ENCODE measurements at places on chromosomes 4 and X.

DNA sequence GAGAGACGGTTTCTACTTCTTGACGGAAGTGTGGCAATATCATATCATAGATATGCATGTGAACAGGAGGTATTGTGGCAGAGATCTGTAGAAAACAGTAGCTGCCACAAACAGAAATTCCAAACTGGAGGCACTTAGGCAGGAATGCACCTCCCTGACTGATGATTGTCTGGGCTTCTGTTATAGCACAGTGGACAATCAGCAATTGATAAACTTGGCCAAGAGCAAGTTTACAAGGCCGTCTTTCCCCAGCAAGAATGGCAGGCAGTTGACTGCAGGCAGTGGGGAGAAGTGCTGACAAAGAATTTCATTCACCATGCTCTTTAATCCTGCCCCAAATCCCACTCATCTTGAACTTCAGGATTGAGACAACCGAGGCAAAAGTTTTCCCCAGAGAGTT is 114.4 kb upstream of the STOX2 start:
- DNase-seq: no peak

DNA sequence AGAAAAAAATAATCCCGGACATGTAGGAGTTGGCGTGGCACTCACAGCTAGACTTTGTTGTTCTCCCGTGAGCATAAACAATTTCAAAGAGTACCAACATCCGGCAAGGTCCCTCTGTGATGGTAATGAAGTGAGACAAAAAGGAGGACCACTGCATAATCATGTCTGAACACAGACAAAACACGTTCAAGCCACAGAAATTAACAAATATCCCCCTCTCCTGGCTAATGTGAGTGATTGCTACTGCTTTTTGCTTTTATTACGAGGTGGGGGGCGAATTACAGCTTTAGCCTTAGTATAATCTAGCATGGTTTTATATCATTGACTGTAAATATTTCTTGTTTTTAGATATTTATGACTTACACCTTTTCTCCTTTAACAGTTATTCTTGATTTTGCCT is 118.5 kb downstream of the PLS3 start:
- DNase-seq: peak; percentile 51

GRCh38 chr4:140635606-140636005 is 66.8 kb upstream of the UCP1 start:
- no peak for DNase-seq

- no peak for DNase-seq
These were observed 15.1 kb upstream of the REPS2 start for GRCh38 chrX:16931371-16931770.

DNA sequence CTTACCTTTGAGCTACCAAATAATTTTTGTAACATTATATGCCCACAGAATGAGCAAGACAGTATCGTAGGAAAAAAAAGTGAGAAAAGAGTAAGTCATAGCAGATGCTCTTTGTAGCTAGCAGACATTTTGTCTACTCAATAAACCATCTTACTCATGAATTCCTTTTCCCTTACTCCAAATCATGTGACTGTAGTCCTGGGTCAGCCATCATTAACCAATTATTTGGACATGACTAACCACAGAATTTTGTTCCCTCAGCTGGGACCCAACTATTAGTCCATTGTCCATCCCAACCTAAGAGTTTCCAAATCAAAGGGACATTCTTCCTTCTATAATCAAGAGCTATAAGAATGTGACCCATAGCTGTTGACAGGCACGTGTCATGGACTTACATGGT is 11.4 kb downstream of the UBE2D3 start:
- no peak for DNase-seq

GRCh38 chr4:42906891-42907759 is 14.6 kb downstream of the GRXCR1 start:
- no peak for DNase-seq

GRCh38 chrX:148867596-148867995 is 367.2 kb downstream of the AFF2 start:
- no peak for DNase-seq

GRCh38 chr4:90958256-90958895 is 831.2 kb downstream of the CCSER1 start:
- no peak for DNase-seq

DNA sequence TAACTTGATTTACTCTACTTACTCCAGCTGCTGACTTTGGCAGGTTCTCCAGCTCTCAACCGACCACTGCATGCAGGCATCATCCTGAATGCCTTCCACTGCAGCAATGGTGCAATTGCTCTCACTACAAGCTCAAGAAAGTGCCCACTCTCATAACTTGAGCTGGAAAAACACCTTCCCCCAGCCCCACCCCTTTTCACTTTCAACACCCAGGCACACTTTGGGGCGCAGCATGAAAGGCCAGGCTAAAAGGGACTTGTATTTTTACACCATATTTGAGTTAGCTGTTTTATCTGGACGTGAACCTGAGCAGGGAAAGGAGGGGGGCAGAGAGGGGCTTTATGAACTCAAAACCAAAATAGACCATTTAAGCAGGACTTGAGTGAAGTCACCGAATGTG is 274.5 kb downstream of the RAB28 start:
- no peak for DNase-seq

DNA sequence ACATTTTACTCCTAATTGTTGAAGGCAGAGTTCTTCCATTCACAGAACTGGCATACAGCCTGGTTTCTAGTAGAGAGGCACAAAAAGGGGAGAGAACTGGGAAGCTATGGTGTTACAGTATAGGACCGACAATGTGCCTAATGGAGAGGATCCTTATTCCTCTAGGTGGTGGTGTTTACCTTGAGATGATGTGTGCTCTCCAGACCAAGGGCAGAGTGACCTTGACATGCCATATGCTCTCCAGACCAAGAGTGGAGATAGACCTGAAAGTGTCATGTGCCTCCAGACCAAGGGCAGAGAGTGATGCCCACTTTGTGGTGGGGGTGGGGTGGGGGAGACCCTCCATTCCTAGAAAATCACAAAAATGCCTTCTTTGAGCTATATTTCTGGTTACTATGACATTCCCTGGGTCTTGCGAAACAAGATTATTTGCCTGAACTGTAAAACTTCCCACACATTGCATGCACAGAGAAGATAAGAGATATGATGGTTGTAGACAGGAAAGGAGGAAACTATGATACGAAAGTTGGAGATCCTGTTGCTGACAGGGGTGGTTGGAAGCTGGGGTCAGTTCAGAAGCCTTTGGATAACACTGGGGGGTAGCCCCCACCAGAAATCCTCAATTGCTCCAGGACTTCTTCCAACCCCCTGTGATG is 119.7 kb downstream of the TEX13C start:
- no peak for DNase-seq

DNA sequence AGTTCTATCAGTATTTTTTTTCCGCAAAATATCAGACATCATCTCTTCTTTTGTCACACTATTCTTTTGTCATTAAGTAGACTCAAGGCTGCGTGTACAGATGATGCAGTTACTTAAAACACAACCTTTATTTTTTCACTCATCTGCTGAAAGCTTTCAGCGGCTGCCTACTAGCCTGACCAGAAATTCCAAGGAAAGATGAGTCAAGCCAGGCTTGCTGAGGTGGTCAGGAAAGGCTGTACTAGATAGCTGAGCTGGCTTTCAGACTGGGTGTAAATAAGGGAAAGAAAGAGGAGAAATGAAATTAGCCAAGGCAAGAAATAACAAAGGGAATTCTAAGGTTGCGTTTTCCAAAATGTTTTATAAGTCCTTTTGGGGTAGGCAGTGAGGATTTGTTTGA is 17.9 kb downstream of the STK26 start:
- no peak for DNase-seq

DNA sequence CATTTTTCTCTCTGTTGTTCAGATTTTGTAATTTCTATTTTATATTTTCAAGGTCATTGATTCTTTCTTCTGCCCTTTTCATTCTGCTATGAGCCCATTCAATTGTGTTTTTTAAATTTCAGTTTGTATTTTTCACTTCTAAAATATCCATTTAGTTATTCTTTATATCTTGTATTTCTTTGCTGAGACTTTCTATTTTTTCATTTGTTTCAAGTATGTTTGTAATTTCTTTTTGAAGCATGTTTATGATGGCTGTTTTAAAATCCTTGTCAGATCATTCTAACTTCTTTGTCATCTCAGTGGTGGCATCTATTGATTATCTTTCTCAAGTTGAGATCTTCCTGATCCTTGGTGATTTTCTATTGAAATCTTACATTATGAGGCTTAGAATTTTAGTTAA is 157.2 kb upstream of the USP9X start:
- no peak for DNase-seq

DNA sequence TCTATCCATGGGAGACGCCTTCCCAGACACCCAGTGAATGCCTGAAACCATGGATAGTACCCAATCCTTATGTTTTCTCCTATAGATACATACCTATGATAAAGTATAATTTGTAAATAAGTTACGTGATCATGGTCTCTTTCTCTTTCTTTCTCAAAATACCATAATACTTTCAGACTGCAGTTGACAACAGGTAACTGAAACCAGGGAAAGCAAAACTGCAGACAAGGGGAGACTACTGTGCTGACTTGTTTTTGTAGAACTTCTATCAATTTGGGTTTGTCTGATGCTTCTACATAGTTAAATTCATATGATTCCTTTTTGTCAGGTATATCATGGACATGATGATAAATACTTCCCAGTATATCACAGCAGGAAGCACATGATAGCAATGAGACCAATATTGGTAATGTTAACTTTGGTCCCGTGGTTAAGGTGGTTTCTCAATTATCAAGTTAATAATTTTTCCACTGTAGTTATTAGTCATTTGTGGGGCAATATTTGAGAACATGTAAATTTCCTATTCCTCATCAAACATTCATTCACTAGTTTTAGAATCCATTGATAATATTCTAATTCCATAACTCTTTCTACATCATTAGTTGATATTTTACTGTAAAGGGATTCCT is 298.0 kb upstream of the TET2 start:
- DNase-seq: no peak

DNA sequence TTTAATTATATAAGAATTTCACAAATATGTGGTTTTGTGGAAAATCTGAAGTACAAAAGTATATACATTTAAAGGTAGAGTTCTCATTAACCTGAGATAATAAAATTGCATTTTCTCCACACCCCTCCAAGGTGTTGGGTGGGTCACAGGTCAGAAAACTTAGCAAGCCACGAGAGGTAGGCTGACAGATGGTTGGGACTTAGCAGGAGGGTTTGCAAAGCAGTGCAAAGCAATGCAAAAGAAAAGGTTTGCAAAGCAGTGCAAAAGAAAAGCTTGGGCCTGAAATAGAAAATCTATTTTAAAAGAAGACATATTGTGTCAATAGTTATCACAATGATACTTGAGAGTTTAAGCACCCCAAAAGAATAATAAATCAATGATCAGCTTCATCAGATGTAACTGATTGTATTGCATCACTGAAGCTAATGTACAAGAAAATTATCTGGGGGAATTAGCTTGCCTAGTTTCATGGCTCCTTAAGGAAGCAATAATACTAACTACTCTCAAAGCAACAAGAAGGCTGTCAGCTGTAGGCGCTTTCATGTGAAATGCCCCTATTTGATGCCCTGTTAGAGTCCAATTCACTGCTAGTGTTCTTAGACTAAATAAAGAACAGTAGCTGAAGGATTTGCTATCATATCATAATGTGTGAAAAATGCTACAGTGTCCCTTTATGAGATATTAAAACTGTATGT is 319.5 kb downstream of the KCNIP4 start:
- no peak for DNase-seq

GRCh38 chrX:40003428-40004245 is 94.1 kb downstream of the BCOR start:
- no peak for DNase-seq

DNA sequence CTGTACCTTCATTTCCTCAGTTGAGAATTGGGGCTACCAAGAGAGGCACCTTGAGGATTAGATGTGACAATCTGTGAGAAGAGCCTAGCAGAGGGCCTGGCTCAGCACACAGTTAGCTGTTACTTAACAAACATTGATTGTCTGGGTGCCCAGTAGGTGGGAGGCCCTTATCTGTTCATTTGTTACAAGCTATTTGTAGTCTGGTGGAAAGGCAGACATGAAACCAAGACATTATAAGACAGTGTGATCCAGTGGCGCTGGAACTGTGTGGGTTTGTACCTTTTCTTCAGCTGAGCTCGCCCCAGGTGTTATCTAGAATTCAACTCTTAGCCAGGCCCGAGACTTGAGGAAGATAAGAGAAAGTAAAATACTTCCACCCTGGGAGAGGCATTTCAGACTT is 16.9 kb downstream of the AKAP4 start:
- no peak for DNase-seq

DNA sequence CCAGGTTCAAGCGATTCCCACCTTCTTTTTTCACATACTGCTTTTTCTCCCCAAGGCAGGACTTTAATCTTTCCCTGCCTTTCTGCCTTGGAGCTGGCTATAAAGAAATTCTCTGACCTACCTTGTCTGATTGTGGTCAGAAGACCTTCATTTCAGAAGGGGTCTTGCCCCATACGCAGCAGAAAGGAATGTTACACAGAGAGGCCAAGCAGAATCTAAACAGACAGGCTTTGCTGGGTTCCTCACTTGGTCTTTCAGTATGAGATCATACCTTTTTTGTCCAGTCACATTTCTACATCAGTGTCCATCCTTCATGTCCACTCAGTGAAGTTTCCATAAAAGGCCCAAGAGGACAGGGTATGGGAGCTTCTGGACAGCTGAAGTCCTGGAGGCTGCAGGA is 108.3 kb upstream of the RBPJ start:
- DNase-seq: no peak

DNA sequence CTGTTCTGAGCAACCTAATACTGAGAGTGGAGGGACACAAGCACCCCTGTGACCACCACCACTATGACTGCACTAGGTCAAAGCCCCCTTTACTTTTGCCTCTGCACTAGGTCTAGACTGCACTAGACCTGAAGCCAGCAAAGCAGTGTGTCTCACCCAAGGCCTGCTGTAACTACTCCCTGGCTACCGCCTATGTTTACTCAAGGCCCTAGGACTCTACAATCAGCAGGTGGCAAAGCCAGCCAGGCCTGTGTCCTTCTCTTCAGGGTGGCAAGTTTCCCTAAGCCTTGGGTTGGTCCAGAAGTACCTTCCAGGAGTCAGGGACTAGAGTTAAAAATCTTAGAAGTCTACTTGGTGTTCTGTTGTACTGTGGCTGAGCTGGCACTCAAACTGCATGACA is 15.9 kb downstream of the RAB33B start:
- DNase-seq: no peak

DNA sequence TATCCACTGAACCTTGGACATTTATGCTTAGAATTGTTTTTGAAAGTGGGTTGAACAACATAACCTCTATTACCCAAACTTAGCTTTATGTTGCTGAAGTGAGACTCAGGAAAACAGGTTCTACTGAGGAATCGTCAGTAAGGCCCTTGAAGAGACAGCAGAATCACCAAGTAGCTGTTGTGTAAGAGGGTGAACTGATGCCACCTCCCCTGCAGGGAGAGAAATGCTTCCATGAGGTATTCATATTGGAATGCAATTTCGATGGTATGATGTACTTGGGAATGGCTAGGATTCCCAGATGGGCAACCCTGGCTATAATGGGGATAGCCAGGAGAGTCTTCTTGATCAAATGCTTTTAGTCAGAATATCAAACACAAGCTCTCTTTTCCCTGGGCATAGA is 4.1 kb upstream of the SCRG1 start:
- DNase-seq: no peak

DNA sequence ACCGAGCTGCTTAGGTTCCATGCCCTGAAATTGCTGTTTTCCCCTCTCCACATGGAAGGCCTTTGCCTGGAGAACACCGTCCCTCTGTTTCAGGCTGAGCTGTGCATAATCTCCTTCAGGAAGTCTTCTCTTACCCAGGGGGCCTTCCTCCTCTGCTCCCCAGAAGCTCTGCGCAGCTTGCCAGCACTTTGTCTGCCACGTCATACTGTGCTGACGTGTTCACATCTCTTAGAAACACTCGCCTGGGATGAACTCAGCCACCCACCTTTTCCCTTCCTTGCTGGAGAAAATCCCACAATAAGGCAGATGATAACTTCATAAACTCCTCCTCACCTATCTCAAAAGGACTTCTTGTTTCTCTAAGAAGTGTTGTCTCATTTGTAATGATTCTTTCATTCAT is 110.7 kb downstream of the ARHGAP10 start:
- no peak for DNase-seq

All from NAMALWA (cell line).